Thoracic aorta (tissue), 2 donors: ENCODE measurements at places on chromosomes 7 and 10. TPM values are rescaled to one million over a fixed set of nuclear protein-coding genes. Genes with fewer than 3 reads are reported as not detected.

INA gene
- total RNA-seq, result not detected

- no peak for DNase-seq
These were observed 61.5 kb downstream of the CHN2 start for GRCh38 chr7:29255906-29256692.

ETV1 gene
- total RNA-seq, result 5.9 TPM

- no peak for DNase-seq
These were observed 333 bp upstream of the DDC start for GRCh38 chr7:50565559-50565916.

DNA sequence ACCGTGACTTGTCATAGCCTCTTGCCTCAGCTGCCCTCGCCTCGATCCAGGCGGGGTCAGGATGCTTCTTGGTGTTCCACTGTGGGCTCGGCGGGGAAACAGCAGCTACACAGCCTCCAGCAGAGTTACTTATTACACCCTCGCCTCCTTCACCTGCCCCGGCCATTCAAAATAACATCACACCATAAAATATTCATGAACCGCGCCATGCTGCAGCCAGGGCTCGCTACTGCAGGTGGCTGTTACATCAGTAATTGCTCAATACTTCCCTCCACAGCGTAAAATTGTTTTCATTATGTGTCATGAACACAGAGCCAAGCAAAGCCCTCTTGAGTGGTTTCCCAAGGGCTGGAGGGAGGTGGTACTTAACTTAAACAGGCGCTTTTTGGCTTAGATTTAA lies 241.5 kb upstream of the SP8 start:
- no peak for DNase-seq

C7orf57 gene
- total RNA-seq, result not detected

DNA sequence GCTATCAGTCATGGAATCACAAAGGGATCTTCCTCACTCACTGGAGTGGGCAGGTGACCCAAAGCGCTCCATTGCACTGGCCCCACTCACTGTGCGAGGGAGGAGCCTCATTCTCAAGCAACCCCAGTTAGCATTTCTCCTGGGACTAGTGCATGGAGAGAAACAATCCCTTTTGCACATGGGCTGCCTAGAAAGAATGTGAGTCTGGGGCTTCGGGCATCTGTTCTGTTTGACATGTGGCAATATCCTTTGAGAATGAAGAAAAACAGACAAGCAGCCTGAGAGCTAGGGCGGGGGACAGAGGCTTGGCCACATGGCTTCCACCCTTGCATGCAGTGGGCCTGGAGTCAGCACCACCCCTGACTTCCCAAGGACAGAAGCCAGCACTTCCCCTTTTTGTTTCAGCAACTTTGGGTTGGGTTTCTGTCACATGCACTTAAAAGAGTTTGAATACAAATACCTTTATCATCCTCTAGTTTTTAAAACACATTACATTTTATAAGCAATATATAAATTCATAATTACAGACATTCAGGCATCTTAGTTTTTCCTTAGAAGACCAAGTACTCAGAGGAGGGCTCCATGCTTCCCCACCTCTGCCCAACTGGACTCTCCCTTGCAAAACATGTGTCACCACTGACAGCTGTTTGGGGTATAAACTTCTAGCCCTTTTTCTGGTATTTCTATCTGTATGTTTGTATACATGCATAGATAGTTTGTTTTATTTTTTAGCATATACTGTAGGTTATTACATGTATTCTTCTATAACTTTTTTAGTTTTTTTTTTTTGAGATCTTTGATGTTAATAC lies 73.8 kb downstream of the RBM20 start:
- DNase-seq, result no peak

SYCE1 gene
- not detected for total RNA-seq

DNA sequence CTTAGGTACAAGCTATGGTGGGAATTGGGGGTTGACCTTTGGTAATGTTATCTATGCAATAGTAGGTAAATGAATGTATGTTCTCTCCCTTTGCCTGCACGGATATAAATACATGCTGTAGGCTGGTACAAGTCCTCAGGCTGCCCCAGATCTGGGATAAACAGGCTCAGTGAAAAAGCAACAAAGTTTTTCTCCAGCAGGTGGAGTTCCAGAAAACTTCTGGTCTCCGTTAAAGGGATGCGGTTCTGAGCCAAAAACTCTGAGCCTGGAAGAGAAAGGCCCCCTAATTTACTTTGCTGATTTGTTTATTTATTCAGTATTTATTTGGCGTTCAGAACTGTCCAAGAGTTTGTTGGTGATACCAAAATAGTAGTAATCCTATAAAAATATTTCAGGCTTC lies 204.7 kb downstream of the ADRA2A start:
- DNase-seq, result no peak

EZH2 gene
- total RNA-seq, result 2.4 TPM

GRCh38 chr7:121557034-121557892 lies 161.2 kb upstream of the FAM3C start:
- DNase-seq, result no peak

CALML3 gene
- total RNA-seq, result not detected

DNA sequence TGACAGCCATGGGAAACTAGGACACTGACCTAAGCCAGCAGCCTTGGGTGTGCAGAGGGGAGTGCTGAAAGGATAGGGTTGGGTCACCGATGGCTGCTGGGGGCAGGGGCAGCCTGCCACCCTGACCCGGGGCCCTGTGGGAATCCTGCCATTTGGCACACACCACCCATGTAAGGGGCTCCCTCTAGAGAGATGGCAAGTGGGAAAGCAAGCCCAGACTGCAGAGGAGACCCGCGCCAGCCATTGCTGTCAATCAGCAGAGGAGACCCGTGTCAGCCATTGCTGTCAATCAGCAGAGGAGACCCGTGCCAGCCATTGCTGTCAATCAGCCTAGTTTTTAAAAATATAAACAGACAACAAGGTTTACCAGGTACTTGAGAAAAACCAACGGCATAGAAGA lies 27.4 kb upstream of the PRKAG2 start:
- no peak for DNase-seq

CHAT gene
- total RNA-seq, result not detected

DNA sequence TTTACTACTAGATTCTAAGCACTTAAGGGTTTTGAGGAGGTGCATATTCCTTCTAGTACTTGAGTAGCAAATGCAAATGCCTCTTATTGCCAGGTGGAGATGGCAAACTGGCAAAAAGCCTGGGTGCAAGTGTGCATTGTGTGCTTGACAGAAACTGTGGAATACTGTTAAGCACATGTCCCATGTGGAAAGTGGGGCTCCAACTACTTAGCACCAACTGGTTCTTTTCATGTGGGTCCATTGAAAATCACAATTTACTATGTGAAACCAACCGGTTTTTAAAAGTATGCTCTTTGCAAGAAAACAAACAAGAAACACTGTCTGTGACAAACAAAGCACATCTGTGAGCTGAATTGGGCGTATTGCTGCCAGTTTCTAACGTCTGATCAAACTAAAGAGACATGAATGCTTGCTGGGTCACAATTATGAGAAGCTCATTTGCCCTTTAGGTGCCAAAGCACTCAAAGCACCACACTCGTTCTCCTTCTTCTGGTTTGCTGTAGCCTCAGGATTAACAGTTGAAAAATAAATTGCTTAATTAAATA lies 197.4 kb downstream of the SEMA3E start:
- DNase-seq, result no peak

DNA sequence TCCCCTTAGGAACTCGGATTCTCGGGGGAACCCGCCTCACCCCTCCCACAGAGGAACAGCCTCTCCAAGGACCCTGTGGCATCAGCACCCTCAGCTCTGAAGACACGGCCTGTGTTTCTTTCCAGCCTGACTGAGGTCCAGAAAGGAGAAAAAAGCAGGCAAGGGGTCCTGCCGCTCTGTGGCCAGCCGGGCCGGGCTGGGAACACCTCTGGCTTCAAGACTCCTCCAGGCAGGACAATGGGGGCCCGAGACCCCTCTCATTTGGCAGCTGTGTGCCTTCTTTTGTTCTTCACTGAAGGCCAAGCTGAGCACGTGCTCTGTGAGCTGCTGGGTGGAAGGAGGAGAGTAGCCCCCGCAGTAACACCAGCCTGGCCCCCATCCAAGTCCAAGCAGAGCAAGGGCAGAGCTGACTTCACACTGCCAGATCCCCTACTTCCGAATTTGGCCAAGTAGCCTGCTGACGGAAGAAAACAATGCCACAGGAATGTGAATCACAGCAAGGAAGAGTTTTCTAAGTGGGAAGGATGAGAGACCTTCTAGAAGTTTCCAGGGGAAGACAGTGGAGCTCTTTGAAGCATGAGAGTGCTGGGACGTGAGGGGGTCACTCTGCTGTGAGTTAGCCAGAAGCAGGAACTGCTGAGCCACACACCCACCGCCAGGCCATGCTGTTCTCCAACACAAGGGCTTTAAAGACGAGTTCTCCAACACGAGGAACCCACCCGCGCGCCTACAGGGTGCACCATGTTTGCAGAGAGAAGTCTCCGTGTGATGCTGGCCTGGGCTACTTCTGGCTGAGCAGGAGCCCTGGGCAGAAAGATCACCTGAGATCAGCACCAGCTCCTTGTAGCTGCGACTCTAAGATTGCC lies 3.1 kb downstream of the CNPY1 start:
- DNase-seq, result no peak

DNA sequence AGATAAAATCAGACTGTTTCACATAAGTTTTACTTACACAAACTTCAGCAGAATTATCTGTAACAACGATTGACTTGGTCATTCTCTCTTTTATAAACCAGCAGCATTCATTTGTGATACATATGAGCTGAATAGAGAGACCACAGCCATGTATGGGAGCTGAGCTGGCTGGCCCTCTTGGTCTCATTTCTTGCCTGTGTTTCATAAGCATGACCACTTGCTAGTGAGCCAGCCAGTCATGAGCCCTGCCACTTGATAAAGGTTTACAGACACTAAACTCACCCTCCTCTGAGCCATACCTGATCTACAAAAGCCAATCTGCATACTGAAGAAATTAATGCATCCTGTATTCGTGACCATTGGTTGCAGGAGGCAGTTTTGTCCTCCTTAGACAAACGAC lies 82.1 kb downstream of the PKD1L1 start:
- DNase-seq, result no peak

- no peak for DNase-seq
These were observed 50.5 kb upstream of the BMPER start for GRCh38 chr7:33854801-33855350.

DNA sequence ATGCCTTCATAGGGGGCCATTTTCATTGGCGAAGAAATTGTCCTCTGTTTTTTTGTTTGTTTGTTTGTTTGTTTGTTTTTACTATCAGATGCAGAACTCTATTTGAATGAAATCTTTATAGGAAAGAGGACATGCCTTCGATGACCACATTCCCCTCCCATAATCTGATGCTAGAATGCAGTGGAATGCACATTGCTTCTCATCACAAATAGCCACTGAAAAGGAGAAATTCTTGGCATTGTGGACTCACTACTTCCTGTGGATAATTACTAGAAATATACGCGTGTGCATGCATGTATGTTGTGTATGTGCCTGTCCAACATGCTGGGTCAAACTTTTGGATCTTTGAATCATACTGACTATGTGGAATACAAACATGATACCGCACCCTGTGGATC lies 70.5 kb upstream of the SFMBT2 start:
- no peak for DNase-seq

DNA sequence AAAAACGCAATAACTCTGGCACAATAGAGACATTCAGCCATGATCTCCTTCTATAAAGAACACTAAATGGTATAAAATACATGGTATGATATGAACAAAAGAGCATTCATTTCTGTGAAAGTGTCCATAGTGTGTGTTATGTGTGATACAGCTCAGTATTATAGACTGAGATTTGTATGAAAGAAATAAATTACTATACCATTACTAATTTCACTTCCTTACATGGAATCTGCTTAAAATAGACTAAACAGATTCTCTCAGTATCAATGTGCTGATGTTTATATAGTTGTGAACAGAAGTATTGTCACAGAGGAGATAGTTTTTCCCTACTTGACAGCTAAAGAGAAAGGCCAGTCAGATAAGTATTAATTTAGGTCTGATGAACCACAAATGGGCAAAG lies 10.8 kb downstream of the SEMA3A start:
- DNase-seq, result no peak

SNX10 gene
- total RNA-seq, result 2.3 TPM

DNA sequence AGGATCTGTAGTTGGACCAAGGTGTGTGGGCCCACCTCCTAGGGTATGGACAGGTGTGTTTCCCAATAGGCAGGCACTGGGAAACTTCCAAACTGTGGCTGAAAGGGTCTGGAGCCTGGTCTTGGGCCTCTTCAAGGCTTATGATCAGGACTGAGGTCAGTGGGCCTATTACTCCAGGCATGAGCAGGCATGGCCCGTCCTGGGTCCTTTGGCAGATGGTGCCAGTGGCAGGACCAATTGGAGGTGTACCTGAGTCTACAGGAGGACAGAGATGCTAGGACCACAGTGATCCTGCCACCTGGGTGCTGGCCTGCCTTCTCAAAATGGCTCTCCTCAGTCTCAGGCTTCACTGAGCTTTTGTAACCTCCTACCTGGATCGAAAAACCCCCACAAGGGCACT lies 95.4 kb downstream of the RAB18 start:
- DNase-seq, result no peak

ZNF248 gene
- 16.4 TPM for total RNA-seq

DNA sequence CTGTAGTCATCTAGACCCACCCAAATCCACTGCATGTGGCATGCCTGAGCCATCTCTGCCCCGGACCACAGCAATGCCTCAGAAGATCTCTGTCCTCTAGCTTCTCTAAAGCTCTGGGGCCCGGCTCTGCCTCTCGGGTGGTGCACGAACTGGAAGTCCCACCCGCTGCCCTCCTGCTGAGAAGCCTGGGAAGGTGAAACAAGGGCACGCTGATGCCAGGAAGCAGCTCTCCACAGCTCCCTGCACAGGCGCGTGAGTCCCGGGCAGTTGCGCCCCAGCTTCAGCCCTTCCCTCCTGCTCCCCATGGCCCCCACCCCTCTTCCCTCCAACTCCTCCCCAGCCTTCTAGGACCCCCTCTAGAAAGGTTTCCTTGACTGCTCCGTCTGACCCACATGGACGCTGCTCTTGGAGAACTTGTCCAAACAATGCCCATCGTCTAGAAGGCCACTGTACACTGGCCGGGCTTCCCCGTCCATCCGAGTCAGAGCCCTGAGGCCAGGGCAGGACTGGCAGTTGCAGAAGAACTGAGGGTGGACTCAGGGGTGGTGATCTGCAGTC lies 12.8 kb downstream of the KCNH2 start:
- no peak for DNase-seq

DNA sequence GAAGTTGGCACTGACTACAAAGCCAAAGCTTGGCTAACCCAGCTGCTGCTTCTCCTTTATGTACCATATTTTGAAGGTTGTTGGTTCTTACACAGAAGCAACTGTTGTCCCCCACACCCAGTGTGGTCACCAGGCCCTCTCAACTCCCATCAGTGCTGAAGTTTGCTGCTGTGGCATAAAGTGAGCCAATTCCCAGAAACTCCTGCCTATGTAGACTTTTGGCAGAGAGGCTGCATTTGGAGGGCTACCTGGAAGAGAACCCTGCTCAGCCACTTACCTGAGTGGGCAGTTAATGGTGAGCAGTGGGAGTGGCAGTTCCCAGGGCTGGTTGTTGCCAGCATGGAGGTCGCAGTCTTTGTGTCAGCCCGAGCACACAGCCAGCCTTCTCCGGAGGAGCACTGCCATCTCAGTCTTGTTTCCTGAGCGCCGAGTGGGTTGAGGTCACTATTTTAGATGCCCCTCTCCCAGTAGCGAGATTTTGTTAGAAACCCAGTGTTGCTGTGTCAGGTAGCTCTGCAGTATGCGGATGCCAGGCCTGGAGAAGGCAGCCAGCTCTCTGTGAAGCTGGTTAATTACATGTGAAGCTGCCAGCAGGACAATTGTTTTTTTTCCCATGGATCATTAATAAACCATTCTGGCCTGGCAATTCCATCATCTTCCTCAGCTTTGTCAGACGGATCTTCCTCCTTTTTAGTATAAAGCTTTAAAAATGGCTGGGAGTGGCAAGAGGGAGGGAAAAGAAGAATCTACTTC lies 24.5 kb downstream of the LRRC4 start:
- DNase-seq, result no peak

ZNF727 gene
- total RNA-seq, result 3.7 TPM

SEMA3A gene
- 1.1 TPM for total RNA-seq

ADCYAP1R1 gene
- total RNA-seq, result 1.4 TPM
